ENCODE measurements at places on chromosomes 12 and 14.

DNA sequence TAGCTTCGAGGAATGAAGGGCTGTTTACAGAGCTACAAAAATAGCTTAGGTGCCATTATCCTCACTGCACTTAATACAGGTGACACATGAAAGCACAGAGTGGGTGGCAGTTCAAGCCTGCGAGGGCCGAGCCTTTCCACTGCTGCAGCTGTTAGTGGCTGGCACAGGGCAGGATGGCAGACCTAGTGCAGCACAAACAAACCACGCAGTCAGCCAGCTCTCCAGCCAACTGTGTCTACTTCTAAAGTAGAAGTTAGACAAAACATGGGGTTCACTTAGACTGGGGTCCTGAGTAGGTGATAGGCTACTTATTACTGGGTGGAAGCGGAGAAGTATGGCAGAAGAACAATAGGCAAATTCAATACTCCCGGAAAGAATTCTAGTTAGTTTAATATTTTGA is 95.4 kb downstream of the DUSP16 start:
- no peak for DNase-seq

DNA sequence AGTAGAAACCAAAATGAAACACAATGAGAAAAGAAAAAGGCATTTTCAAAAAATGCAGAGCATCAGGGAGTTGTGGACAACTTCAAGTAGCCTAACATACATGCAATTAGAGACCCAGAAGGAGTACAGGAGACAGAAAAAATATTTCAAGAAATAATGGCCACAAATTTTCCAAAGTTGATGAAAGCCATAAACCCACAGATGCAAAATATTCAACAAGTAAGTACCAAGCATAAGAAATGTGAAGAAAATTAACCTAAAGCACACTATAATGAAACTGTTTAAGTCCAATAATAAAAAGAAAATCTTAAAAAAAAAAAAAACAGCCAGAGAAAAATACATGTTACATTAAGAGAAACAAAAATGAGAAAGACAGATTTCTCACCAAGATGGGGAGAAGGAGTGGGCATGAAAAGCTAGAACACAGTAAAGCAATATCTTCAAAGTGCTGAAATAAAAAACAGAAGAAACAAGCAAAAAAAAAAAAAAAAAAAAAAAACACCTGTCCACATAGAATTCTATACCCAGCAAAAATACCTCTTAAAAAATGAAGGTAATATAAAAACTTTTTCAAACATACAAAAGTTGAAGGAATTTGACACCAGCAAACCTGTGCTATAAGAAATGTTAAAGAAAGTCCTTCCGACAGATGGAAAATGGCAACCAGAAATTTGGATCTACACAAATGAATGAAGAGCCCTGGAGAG is 77.1 kb downstream of the PRKAB1 start:
- DNase-seq, result no peak

- no peak for DNase-seq
Observed at GRCh38 chr14:71538938-71539649, 393.1 kb upstream of the RGS6 start.

DNA sequence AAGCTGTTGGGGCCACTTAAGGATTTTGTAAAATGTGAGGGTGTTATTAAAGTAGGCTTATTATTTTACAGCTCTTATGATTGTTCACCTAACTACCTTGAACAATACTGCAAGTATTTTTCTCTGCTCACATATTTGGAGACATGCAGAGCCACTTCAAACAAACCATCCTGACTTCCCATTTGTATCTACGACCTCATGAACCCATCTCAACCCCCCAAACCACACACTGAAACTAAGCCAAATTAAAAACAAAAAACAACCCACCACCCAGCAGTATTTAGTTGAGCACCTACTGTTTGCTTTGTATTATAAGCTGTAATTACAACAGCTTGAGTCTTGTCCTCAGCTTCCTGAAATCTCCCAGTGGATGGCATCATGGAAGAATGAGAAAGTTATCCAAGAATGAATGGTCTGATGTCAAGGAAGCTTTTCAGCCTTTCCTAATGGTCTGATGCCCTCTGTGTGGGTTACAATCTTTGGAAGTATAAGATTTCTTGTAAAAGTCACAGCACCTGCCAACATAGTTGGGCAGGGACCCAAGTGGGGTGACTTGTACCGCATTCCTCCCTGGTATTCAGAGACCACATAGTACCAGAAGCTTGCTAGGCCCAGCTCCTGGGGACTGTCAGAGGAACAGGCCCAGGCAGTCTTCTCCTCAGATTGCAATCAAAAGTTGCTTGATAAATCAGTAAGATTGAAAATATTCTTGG is 416.6 kb downstream of the ZFP36L1 start:
- DNase-seq, result no peak
